ENCODE measurements at places on chromosomes 12 and 14. TPM values are rescaled to one million over a fixed set of nuclear protein-coding genes. Genes with fewer than 3 reads are reported as not detected.

- no peaks in the 10 kb centered on the region for H3K36me3 ChIP-seq
- H3K4me1 ChIP-seq = no peaks in the 10 kb centered on the region
- no peaks in the 10 kb centered on the region for H3K27me3 ChIP-seq
- no peak overlapping the region for H3K4me3 ChIP-seq
- no peak overlapping the region for H3K27ac ChIP-seq
- no peak for DNase-seq
Observed at GRCh38 chr12:94202245-94203180, 54.1 kb downstream of the PLXNC1 start.

DNA sequence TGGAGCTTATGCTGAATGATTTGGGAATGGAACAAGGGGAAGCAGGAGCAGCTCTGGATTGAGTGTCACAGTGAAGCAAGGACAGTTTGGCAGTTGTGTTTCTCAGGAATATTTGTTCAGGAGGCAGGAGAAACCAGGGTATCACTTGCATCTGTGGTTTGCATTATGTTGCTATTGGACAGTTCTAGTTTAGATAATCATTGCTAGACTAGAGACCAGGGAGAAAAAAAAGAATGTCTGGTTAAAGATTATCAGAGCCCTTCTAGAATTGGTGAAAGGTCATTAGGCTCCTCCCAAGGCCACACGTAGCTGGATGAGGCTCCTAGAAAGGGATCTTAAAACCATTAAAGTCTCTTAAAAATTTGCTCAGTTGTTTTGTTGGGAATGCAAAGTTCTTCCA lies 17.0 kb upstream of the SRSF5 start:
- H3K27me3 ChIP-seq = no peaks in the 10 kb centered on the region
- H3K27ac ChIP-seq = peak overlapping the region; percentile 34
- DNase-seq = no peak
- no peaks in the 10 kb centered on the region for H3K36me3 ChIP-seq
- H3K4me1 ChIP-seq = no peaks in the 10 kb centered on the region

CCND2 gene
- 6.2 TPM for total RNA-seq

DEPDC4 gene
- 1.4 TPM for total RNA-seq

PIK3C2G gene
- 30.0 TPM for total RNA-seq

- H3K36me3 ChIP-seq = no peaks in the 10 kb centered on the region
- no peak overlapping the region for H3K4me3 ChIP-seq
- no peaks in the 10 kb centered on the region for H3K27me3 ChIP-seq
- no peaks in the 10 kb centered on the region for H3K4me1 ChIP-seq
Observed at GRCh38 chr14:102280376-102280962, 24.5 kb downstream of the MOK start.

DNA sequence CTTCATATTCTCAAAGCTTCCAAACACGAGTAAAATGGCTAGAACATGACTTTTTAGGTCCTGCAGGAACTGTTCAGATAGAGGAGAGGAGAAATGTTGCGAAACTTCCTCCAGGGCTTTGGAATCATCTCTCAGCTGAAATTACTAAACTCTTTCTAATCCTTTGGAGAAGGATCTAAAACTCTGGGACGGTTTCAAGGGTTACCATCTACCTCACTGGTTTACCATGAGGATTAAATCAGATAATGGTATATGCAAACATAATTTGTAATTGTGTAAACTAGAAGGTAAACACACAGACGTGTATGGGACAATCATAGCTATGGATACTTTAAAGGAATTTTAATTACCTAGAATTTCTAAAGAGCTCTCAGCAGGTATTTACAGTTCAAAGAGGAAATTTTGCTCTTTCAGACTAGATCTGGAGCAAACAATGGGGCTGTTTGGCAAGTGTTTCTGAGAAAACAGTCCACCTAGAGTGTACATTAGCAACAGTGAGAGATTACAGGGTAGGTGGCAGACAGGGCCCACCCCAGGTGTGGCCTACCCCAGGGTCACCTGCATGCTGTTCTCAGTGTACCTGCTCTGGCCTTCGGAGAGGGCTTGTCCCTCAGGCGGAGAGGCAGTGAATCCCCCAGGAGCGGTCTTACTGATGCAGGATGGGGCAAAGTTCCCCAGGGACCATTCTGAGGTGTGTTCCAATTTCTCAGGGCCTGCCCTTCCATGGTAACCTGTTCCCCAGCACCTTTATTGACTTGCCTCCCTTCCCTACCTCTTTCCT lies 124.7 kb upstream of the MAX start:
- no peak overlapping the region for H3K4me3 ChIP-seq
- no peaks in the 10 kb centered on the region for H3K36me3 ChIP-seq
- no peaks in the 10 kb centered on the region for H3K27me3 ChIP-seq
- DNase-seq = no peak
- H3K4me1 ChIP-seq = no peaks in the 10 kb centered on the region

PAPLN gene
- 3.2 TPM for total RNA-seq

SMCO2 gene
- total RNA-seq = not detected

TAS2R31 gene
- 4.9 TPM for total RNA-seq

WNT1 gene
- total RNA-seq = not detected

GRCh38 chr14:20608383-20609110 lies 17.4 kb upstream of the RNASE12 start:
- no peaks in the 10 kb centered on the region for H3K4me1 ChIP-seq
- H3K36me3 ChIP-seq = no peaks in the 10 kb centered on the region
- DNase-seq = no peak
- no peak overlapping the region for H3K4me3 ChIP-seq
- H3K27me3 ChIP-seq = no peaks in the 10 kb centered on the region

All from right lobe of liver (tissue), 6 donors.